ENCODE measurements at places on chromosomes 1 and 21.

DNA sequence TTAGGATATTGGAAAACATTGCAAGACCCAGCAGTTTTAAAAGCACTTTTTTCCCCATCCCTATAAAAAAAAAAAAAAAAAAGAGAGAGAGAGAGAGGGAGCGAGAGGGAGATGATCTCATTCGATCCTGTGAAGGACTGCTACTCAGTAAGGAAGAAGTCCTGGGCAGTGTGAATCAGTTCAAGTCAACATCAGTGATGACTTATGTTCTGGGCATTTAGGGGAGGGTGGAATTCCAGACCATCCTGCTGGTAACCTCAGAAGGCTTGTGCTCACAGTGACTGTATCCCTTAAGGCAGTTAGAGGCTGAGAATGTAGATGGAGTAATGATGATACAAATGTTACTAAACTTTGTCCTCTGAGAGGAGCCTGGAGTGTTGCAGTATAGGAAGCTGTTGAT lies 151.4 kb downstream of the TGFB2 start:
- no peak for DNase-seq

DNA sequence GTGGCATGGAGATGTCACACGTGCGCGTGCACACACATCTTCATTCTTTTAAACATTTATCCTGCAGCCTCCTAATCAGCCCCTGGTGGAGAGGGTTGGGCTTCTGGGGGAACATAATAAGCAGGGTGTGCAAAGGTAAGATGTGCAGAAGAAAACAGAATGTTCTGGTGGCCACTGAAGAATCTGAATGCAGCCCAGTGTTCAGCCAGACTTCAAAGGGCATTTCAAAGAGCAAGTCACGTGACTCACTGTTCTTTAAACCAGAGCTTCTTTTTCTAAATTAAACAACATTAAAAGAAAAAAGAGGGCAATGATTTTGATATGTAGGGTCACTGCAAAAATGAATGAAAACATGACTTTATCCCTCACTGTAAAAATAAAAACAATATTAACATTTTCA lies 89.8 kb downstream of the ABCA4 start:
- no peak for DNase-seq

DNA sequence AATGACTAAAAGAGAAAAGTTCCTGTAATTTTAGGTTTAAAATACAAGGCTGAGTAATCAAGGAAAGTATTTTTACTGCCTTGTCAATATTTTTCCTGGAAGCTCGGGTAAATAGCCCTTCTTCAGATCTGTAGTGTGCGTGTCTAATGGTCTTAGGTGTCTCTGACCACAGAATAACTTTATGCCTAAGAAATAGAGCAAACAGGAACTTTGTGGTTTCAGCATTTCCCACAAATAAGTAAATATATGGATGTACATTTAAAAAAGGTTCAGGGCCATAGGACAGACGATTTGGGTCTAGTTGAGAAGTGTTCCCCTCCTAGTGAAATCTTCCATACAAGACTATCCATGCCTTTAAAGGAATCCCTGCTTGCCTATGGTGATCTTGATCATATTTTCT lies 107.0 kb downstream of the ZC3H11B start:
- no peak for DNase-seq

DNA sequence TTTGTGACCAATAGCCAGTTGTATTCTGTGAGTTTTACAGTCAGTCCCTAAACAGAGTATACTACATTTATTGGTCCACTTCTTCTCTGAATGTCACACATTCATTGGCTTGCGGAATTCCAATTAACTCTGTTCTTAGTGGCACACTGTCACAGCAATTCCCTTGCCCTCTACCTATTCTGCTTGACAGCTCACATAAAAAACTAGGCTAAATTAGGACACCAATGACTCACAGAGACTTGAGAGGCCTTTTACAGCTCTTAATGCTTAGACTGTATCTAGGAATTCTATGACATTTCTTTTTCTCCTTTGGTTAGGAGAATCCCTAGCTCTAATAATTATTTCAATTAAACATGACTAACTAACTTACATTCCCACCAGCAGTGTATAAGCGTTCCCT lies 104.1 kb downstream of the NEGR1 start:
- DNase-seq: no peak

- no peak for DNase-seq
Measured at GRCh38 chr21:36828891-36829515, 130.1 kb downstream of the SIM2 start.

- DNase-seq: no peak
Measured at GRCh38 chr1:56304975-56305374, 274.4 kb downstream of the PLPP3 start.

DNA sequence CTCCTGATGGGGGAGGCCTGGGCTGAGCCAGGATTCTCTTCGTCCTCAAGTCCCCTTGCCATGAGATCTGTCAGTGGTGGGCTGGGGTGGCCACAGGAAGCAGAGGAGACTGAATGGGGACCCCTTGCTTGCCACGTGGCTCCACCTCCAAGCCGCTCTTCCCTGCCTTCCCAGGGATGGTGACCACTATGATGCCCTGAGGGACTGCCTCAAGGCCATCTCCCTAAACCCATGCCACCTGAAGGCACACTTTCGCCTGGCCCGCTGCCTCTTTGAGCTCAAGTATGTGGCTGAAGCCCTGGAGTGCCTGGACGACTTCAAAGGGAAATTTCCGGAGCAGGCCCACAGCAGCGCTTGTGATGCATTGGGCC lies 20.9 kb upstream of the TMEM222 start:
- DNase-seq: no peak

GRCh38 chr1:113507552-113508214 lies 117.4 kb downstream of the MAGI3 start:
- no peak for DNase-seq

- no peak for DNase-seq
Measured at GRCh38 chr1:233497679-233498078, 116.2 kb upstream of the KCNK1 start.

DNA sequence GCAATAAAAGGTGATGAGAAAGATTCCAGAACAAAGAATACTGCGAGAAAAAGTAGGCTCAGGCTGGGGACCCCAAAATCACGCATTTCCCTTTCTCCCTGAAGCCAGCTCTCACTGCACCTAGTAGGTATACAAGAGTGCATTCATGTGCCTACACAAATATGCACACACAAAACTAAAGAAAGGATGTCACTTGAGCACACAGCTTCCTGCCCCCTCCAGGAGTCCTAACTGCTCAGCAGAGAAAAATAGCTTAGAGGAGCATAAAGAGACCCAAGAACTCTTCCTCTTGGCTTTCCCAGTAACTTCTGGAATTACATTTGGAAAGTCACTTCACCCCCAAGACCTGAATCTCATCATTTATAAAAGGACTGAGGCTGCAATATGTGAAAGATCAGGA lies 38.0 kb downstream of the JAK1 start:
- no peak for DNase-seq

GRCh38 chr1:244822878-244823277 lies 12.6 kb upstream of the COX20 start:
- no peak for DNase-seq

- DNase-seq: no peak
Measured at GRCh38 chr21:36587388-36587787, 107.5 kb upstream of the CLDN14 start.

- DNase-seq: no peak
Measured at GRCh38 chr1:234701737-234702341, 91.9 kb upstream of the IRF2BP2 start.

DNA sequence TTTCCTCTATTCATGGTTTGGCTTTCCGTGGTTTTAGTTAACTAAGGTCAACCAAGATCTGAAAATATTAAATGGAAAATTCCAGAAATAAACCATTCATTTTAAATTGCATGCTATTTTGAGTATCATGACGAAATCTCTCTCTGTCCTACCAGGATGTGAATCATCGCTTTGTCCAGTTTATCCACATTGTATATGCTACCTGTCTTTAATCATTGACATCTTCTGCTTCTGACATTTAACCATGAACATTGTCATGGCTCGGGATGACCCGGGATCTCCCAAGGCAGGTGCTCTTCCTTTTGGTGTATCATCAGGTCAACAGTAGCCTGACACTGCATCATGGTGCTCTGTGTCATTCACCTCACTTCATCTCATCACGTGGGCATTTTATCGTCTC lies 125.5 kb upstream of the HNRNPU start:
- DNase-seq: no peak

- no peak for DNase-seq
Measured at GRCh38 chr1:39295901-39296300, 91.4 kb downstream of the MACF1 start.

GRCh38 chr1:220233927-220234326 lies 38.3 kb downstream of the RAB3GAP2 start:
- DNase-seq: no peak

DNA sequence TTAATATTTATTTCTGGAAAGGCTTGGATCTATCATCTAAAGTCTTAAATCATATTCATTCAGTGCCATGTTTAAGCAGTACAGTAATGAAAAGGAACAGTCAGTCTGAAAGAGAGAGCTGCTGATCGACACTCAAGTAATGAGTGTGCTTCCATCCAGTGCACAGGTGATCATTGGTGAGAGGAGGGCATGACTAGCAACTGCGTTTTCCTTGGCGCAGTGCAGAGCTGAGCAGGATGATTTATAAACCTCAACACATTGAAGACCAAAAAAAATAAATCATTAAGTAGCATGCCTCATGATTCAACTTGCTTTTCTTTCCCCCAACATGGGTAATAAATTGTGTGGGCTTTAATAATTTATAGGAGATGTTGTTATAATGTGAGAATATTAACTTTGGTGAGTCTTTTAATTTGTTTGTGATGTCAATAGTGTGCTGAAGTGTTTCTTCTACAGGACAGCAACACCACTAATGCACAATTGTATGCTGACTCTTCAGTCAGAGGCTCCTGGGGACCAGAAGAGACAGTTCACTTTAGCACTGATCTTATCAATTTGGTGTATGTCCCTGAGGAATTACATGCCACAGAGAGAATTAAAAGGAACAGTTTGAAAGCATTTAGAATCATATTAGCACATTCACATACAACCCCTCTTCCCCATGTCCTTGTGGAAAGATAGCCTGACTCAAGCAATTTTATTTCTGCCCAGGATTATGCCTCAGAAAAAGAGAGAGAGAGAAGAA lies 199.7 kb upstream of the ADGRL2 start:
- DNase-seq: peak; percentile 17
